ENCODE measurements at places on chromosomes 2 and 18.

DNA sequence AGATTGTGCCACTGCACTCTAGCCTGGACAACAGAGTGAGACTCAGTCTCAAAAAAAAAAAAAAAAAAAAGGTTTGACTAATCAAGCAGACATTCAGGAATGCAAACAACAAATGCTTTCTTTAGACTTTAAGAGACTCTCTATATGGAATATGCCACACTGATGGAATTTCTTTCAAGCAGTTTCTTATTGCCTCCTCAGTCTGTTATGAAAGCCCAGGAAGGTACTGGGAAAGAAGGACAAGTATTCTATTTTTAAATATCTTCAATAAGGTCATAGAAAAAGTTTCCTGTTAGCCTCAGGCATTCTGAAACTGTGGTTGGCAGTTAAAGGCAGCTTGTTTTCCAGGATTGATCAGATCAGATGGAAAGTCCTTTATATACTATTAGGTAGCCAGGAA, 241.6 kb downstream of the PIK3C3 start:
- DNase-seq, result no peak

DNA sequence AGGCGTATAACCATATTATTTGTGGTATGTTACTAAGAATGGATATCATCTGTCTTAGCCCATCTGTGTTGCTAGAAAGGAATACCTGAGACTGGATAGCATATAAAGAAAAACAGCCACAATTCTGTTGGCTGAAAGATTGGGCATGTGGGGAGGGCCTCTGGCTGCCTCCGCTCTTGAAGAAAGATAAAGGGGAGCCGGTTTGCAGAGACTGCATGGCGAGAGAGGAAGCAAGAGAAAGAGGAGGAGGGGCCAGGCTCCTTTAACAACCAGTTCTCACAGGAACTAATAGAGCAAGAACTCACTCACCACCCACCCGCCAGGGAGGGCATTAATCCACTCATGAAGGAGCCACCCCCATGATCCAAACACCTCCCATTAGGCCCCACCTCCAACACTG, 29.2 kb upstream of the UXS1 start:
- no peak for DNase-seq

- DNase-seq, result no peak
Observed at GRCh38 chr2:1648241-1649102, 95.8 kb downstream of the PXDN start.

DNA sequence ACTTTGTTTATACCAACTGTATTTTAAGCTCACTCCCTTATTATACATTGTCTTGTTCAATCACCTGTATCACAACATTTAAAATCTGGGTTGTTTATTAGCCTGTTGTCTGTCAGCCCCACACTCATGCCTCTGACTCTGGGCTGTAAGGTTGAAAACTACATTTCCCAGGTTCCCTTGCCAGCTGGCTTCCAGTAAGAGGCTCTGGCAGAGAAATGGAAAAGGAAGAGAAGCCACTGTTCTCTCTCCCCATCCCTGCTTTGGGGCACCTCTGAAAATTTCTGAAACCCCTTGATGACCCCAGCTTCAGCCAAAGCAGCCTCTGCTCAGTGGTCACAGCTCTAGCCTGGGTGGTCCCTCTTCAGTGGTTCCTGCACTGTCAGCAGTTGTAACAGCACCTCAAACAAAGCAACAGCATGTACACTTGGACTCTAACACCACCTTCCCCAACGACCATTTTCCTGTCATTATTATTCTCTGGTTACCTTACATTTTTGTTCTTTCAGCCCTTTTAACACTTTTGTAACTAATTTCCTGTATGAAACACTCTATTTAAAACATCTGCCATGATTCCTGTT, 108.9 kb upstream of the LGALSL start:
- DNase-seq, result no peak

DNA sequence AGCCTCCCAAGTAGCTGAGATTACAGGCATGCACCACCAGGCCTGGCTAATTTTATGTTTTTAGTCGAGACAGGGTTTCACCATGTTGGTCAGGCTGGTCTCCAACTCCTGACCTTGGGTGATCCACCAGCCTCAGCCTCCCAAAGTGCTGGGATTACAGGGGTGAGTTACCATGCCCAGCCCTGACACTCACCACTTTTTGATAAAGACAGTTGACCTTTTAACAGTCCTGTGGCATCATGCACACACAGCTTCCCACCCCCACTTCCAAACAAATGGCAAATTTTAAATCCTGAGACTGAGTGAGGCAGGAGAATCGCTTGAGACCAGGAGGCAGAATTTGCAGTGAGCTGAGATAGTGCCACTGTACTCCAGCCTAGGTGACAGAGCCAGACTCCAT, 6.2 kb upstream of the DNAJB2 start:
- DNase-seq, result no peak

DNA sequence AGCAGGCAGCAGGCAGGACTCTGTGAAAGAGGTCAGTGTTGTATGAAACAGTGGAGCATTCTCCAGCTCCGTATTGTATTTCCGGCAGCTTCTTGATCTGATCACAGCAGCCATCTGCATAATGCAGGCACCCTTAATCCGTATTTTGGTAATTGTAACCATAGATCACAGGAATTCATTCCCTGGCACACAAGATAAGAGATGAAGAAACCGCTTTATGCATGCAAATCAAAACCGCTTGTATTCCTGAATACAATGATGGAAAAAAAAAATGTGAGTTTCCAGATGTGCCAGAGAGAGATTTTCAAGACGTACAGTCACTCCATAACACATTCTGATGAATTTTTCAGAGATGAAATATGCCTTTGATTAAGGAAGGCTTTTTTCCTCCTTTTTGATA, 221.3 kb downstream of the ACKR3 start:
- DNase-seq, result no peak

DNA sequence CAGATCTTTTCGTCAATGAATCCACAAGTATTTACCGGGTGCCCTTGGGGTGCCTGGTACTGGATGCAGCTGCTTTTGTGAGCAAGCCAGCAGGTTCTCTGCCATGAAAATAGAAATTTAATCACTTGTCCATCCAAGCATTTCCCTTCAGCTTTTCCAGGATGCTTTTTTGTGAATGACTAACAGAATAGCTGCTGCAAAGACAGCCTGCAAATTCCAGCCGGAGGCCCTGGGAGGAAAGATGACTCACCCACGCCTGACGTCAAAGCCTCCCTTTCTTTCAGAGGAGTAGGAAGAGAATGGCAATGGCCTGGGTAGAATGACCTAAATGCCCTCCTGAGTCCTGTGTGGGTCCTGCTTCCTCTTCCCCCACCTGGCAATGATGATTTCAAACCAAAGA, 111.9 kb downstream of the AP1S3 start:
- DNase-seq, result no peak

GRCh38 chr2:55862673-55863390, 60.8 kb downstream of the EFEMP1 start:
- no peak for DNase-seq

DNA sequence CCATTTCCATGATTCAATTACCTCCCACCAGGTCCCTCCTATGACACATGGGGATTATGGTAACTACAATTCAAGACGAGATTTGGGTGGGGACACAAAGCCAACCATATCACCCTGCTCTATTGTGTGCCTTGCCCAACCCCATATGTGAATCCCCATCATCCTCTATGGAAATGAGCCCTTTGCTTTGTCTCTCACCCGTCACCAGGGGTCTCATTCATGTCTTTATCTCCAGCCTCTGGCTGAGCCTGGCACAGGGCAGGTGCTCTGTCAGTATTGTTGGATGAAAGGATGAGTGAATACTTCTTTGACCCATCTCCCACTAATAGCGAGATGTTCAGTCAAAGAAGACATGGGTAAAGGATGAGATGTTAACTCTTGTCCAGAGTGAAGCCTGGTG, 116.6 kb upstream of the LGALSL start:
- no peak for DNase-seq

GRCh38 chr18:2589345-2590068, 18.1 kb downstream of the NDC80 start:
- no peak for DNase-seq

DNA sequence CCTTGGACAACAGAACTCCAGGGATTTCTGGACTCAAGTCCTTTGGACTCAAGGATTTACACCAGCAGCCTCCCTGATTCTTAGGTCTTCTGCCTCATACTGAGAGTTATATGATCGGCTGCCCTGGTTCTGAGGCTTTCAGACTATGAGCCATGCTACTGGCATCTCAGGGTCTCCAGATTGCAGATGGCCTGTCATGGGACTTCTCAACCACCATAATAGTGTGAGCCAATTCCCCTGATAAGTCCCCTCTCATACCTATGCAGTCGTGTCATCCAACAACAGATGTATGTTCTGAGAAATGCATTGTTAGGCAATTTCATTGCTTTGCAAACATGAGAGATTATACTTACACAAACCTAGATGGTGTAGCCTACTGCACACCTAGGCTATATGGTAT, 61.4 kb upstream of the MSTN start:
- no peak for DNase-seq
